ENCODE measurements at places on chromosomes 11 and 22. TPM values are rescaled to one million over a fixed set of nuclear protein-coding genes. Genes with fewer than 3 reads are reported as not detected.

DNA sequence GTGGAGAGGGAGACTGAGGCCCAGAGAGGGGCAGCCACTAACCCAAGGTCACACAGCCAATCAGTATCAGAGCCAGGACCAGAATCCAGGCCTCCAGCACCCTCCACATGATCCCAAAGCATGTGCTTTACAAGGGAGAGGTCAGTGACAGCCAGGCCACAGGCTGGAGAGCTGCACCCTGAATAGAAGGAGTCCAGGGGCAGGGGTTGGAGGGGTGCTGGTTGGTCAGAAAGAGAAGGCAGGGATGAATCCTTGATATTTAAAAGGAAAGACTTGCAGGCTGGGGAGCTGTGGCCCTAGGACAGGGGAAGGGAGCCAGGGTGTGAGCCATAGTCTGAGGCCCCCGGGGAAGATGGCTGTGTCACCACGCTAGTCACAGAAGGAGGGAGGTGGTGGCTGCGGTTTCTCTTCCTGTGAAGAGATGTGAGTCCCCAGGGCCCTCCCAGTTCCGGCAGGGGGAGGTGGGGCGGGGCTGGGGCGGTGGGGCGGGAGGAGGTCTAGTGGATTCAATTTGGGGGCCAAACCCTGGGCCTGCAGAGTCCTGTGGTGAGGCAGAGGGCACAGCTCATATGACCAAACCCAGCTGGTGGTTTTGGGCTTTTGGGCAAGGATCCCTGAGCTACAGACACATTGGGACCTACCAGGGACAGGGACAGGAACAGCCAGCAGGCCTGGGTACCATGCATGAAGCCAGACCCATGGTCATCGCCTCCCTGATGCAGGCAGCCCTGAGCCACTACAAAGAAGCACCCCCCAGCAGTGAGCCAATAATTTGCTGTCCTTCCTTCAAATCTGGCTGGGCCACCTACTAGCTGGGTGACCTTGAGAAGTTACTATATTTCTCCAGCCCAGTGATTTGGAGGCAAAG lies 14.0 kb downstream of the RAC2 start:
- DNase-seq, result no peak

DNA sequence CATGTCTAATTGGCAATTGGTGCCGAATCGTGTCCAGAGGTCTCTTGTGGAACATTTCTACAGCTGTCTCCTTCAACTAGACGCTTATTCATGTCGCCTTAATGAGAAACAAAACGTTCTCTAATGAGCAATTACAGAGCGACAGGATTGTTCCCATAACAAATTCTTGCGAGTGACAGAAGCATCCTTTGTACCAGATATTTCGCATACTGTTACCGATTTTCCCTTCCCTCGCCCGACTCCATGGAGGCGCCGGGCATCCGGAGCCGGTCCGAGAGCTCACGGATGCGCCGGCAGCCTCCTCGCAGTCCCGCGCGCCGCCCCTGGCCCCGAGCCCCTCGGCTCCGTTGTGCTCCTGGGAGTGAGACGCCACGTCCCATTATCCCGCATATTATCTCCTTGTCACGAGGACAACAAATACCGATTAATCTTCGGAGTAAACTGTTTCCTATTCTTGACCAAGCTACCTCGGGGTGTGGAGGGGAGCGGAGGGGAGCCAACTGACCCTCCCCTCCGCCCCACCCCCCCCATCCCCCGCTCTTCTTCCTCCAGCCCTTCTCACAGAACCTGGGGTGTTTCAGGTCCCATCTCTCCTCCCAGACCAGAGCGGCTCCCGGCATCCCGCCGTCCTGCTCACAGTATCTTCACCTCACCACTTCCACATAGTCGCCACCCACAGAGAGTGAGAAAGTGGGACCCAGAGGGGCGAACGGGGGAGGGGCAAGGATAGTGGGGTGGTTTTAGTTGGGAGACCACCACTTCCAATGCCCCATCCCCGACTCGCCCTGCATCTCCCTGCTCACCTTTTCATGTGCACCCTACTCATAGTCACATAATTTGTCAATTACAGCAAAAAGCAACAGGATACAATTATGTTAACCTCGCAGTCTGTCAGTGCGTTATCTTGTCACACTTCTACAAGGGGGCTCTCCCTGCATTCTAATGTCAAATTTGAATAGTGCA lies 11.4 kb downstream of the PAX6 start:
- DNase-seq, result no peak

- DNase-seq, result no peak
Measured at GRCh38 chr11:128620309-128621100, 33.1 kb upstream of the ETS1 start.

Gene CLCF1
- 3.7 TPM for total RNA-seq

Gene UBASH3B
- total RNA-seq, result 2.0 TPM

DNA sequence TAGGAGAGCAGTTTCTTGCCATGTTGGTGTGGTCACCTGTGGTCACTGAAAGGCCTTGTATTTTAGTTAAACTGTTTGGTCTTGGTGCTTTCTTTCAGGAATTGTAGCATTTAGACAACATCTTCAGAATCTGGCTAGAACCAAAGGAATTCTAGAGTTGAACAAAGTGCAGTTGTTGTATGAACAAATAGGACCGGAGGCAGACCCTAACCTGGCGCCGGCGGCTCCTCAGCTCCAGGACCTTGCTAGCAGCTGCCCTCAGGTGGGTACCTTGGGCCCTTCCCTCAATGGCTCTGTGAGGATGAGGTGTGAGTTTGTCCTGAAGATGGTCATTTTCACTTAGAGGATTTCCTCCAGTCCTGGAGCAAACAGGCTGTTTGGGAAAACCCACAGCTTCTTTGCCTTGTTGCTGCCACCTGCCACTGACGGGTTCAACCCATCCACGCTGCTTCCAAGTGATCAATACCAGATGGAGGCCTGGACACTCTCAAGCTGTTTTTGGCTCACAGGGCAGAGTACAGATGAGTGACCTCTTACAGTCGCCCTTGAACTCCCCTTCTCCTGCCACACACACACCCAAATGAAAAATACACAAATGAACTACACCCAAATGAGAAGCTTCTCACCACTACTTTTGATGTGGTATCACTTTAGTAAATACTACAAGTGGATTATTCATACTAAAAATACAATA lies 45.2 kb downstream of the PPP2R1B start:
- no peak for DNase-seq

Gene OR52A1
- total RNA-seq, result not detected
